ENCODE measurements at places on chromosomes 6 and 20.

DNA sequence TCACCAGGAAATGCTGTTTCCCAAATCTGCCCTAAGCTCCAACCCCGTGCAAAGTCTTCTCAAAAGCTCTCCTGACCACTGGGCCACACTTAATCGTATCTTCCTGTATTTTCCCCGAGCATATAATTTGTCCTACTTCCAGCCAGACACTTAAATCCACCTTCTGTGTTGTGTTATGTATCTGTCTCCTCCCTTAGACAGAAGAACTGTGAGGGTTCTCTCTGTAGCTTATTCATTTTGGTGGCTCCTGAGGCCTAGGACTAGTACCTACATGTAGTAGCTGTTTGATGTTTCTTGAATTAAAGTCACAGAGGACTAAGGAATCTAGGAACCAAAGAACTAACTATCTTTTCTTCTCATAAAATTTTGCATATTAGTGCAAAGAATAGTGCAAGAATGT is 292.6 kb downstream of the ALDH8A1 start:
- no peak for DNase-seq

GRCh38 chr6:12313992-12314589 is 23.9 kb downstream of the EDN1 start:
- DNase-seq: no peak

DNA sequence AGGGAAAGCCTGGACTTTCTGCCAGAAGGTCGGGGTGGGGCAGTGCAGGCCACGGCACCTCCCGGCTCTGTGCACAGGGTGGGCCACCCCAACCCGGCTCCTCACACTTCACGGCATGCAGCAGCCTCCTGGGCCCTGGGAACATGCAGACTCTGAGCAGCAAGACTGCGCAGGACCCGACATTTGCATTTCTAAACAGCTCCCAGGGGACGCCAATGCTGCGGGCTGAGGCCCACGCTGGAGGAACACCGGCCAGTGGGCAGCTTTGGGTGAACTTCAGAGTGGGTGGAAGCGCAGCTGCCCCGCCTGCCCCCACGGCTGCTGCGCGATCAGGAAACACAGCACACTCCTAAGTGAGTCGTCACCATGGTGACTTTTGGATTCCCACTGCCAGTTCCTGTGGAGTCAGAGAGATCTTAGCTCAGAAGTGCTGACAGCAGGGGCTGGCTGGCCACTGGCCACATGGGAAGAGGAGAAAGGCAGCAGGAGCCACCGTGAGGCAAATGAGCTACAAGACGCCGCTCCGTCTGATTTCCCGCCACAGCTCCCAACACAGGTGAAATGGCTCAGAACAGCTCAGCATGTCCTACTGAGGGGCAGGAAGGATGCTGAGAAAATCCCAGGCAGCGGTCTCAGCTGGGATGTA is 52.1 kb downstream of the RNASET2 start:
- peak; percentile 17 for DNase-seq

DNA sequence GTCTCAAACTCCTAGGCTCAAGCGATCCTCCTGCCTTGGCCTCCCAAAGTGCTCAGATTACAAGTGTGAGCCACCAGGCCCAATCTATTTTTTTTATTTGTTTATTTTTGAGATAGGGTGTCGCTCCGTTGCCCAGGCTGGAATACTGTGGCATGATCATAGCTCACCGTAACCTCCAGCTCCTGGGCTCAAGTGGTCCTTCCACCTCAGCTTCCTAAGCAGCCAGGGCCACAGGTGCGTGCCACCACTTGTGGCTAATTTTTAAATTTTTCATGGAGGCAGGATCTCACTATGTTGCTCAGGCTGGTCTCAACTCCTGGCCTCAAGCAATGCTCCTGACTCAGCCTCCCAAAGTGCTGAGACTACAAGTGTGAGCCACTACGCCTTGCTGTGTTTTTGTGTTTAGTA is 9.8 kb downstream of the KIF3B start:
- no peak for DNase-seq

DNA sequence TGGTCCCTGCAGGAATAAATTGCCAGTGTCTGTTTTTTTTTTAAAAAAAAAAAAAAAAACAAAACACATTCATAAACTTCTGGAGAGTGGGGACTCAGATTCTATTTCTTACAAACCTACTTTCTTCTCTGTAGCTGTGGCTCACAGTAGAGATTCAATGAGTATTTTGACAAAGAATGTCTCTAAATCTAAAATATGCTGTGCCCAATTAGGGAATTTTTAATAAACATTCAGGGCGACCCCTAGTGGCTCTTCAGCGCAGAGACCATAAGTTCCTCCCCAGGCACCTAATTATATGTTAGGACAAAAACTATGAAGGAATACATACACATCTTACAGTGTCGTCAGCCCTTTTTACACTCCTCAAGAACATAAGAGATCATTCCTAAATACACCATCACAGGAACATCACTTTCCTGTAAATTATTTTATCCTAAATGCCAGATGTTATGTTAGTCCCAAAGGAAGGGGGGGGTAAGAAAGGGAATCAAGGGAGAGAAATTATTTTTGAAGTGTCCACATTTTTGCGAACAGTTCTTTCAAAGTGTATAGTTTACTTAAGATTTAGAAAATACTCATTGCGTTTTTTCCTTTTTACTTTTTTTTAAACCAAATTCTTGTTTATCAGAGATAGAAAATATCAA is 21.8 kb upstream of the NAA20 start:
- peak; percentile 41 for DNase-seq

GRCh38 chr20:39822667-39823066 is 860.5 kb downstream of the DHX35 start:
- DNase-seq: no peak

- DNase-seq: no peak
These were observed 31.0 kb downstream of the IBTK start for GRCh38 chr6:82216549-82216948.

- no peak for DNase-seq
These were observed 33.3 kb upstream of the KIF16B start for GRCh38 chr20:16606468-16607070.

GRCh38 chr6:18601516-18602020 is 214.4 kb downstream of the RNF144B start:
- DNase-seq: no peak

GRCh38 chr20:57609086-57609841 is 11.0 kb downstream of the ZBP1 start:
- no peak for DNase-seq

DNA sequence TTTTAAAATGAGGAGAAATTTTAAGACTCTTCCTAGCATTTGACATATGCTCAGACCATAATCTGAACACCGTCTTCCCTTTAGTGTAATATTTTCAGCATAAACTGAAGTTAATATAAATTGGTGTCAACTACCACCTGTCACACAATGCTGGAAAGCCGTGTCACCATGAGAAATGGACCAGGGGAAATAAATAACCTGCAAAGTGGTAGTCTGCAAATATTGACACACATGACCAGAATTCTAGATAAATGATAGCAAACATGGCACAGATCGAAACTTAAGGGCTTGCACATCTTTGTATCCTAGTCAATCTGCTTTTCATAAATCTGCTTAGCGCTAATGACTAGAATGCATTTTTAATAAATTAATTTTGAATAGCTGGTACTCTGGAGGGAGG is 191.9 kb downstream of the CD83 start:
- no peak for DNase-seq

- DNase-seq: no peak
These were observed 945.7 kb downstream of the KIF16B start for GRCh38 chr20:15627501-15627903.

- no peak for DNase-seq
These were observed 61.6 kb downstream of the KCNB1 start for GRCh38 chr20:49420811-49421295.

DNA sequence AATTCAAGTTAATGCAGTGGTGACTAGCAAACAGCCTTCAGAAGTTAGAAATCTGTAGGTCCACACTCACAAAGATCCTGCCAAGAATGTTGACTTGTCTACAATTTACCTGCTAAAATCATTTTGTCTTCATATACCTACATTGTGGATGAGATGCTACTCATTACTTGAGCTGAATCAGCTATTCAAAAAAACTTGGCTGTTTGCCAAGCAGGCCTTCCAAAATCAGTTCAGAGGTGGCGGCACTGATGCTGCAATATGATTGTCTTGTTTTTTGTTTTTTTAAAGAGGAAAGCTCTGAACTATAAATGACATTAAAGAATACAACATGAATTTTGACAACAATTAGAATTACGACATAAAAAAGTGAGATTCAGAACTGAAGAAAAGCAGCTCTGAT is 354.7 kb upstream of the KHDRBS2 start:
- no peak for DNase-seq

DNA sequence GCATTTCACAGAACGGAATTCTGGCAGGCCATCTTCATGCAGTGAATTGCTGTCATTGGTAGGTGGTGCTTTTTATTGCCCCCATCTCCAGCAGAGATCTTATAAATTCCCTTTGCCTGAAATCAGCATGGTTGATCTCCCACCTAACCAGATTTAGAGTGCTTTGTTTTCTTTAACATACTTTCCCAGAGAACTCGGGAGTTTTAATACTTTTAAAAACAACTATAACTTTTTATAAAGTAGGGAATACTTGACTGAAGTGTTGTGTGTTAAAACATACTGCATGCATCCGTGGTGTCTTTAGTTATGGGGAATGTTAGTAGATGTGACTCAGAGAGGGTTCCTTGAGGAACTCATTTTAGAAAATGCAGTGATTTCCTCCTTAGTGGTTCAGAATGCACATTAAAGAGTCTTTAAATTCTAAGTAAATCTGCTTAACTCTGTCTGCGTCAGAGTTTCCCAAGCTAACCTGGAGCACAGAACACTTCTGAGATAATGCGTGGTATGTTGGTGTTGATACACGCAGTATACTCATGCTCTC is 54.9 kb downstream of the AKAP12 start:
- no peak for DNase-seq

GRCh38 chr6:36064770-36065396 is 37.3 kb downstream of the MAPK14 start:
- DNase-seq: no peak

DNA sequence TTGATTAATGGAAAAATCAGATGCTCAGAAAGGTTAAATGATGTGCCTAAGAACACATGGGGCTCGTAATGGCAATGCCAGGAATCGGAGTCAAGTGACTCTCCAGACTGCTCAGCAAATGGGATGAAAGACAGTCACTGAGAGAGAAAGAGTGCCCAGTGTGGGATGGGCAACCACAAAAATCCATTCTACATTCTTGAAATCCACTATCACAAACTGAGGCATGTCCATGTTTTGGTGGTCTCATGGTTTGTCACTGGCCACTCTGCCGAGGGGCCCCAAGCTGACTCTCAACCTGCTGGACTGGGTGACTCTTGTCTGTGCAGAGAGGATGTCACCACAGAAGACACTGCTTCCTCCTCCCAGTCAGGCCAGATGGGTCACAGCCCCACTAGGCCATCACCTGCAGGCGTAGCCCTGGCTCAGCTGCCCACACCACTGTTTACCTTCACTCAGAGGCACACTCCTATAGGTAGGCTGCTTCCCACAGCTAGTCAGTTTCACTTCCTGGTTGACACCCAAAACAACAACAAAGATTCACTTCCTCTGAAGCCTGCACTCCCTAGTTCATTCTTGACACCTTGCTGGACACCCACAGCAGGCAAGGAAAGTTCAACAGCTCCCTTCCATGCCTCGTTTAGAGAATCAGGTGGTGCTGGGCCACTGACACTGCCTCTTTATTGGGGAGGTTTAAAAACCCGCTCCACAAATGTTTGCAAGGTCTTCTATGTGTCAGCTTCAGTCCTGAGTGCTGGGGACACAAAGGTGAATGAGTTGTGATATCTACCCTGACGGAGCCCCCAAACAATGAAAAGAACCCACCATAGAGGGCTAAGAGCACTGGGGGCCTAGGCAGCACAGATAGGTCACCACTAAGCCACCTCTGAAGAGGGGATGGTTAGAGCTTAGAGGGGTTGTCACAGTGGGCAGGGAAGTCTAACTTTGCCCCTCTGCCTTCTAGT is 21.7 kb downstream of the MAP1LC3A start:
- DNase-seq: no peak

Data from cerebellum (tissue), 4 donors.